ENCODE measurements at places on chromosomes 16 and 17.

DNA sequence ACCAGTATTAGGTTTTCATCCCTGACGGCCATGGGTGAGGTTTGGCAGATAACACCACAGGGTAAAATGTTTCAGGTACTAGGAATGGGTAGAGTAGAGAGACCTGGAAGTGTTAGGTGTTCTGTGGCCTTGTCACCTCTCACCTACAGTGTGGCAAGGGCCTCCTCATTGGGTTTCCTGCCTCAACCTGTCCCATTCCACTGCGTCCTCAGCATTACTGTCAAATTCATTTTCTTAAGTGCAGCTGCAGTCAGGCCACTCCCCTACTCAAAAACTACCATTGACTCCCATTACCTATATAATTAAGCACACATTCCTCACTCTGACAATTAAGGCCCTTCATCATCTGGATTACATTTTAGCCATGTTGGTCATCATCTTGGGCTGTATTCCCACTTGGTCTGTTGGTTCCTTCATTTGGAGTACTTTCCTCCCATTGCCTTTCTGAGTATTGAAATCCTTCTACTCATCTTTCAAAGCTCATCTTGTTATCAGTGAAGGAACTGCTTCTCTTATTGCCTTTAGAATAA, 64.5 kb downstream of the NUP88 start:
- peak overlapping the region; percentile 73 for H3K27ac ChIP-seq
- H3K4me3 ChIP-seq = no peak overlapping the region
- peaks cover 16% of the 10 kb centered on the region for H3K36me3 ChIP-seq
- H3K4me1 ChIP-seq = no peaks in the 10 kb centered on the region
- no peaks in the 10 kb centered on the region for H3K27me3 ChIP-seq

GRCh38 chr16:81641395-81642106, 137.5 kb upstream of the PLCG2 start:
- H3K4me3 ChIP-seq = no peak overlapping the region
- H3K4me1 ChIP-seq = no peaks in the 10 kb centered on the region
- no peak for DNase-seq

DNA sequence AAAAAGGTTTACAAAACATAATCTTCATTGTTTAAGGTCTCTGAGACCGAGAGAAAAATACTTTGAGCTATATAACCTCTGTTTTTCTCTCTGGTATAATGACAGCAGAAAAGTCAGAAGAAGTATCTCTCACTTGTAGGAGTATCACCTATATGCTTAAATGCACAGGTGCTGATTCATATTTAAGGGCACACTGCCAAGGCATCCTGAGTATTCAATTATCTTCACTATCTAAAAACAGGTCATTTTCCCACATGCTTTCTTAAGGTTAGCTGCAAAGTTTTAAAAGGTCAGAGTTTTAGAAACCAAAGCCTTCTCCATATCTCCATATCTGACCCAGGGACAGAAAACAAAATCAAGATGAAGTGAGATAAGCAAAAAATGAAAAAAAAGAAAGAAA, 99.3 kb upstream of the C17orf78 start:
- DNase-seq = no peak
- H3K27ac ChIP-seq = no peak overlapping the region
- no peak overlapping the region for H3K4me3 ChIP-seq
- H3K27me3 ChIP-seq = no peaks in the 10 kb centered on the region
- no peaks in the 10 kb centered on the region for H3K36me3 ChIP-seq
- H3K4me1 ChIP-seq = no peaks in the 10 kb centered on the region

DNA sequence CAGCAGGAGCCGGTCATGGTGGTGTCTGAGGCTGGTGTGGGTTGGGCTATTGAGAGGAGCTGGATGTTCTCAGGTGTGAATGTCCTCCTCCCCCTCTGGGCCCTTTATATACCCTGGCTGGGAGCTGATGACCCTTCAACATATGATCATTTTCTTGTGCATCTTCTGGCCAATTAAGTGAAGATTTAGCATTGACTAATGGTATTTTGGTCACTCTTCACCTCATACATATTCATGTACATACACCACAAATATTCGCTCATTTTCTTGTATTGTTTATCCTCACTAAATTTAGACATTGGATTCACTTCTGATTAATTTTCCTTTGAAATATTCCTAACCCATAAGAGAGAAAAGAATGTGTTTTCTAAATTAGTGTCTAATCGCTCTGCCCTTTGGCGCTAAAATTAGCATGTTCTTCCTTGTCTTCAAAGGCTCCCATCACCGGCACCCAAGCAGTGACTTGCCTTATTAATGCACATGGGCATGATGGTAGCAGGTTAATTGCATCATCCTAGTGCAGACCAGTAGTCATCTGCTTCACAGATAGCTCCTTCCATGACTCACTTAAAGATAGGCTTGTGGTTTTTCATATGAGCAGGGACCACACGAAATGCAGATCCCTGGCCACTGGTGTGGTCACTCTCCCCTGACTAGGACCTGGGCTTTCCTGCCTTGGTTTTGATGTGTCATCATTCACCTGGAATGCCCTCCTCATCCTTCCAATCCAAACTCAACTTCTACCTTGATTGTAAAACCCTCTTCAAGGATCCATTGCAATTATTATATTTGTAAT, at the start of gene KRTAP2-4:
Gene KRTAP2-4, minus strand, starts transcription at position 51 of the 796 bp plus-strand sequence. Its CDS starts 34 bp downstream, at position 17.
- H3K4me3 ChIP-seq = no peak within 1 kb of the TSS
- no peak within 1 kb of the TSS for H3K27ac ChIP-seq
- no peak for DNase-seq
- H3K27me3 ChIP-seq = no peaks in the 10 kb centered on the region
- H3K4me1 ChIP-seq = no peaks in the 10 kb centered on the region
- H3K36me3 ChIP-seq = no peaks in the 10 kb centered on the region

- no peaks in the 10 kb centered on the region for H3K27me3 ChIP-seq
These were observed 34.4 kb downstream of the WWP2 start for GRCh38 chr16:69796285-69797118.

DNA sequence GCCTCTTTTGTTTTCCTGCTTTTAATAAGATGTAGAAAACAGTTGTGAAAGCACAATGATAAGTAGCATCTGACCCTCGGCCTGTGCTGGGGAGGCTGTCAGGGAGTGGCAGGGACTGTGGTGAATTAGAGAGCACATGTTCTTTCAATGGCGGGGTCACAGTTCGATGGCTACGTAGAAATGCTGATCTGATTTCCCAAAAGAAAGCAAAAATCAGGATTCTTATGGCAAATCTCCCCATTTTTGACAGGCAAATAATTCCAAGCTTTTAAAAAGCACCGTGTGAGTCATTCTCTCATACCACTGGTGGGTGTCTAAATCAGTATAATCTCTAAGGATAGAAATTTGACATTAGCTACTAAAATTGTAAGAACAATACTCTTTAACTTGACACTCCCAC, 4.2 kb upstream of the MAPK7 start:
- no peak for DNase-seq
- H3K4me3 ChIP-seq = no peak overlapping the region
- no peaks in the 10 kb centered on the region for H3K27me3 ChIP-seq
- H3K27ac ChIP-seq = no peak overlapping the region
- no peaks in the 10 kb centered on the region for H3K36me3 ChIP-seq

- H3K4me1 ChIP-seq = peaks cover 5% of the 10 kb centered on the region
- H3K27me3 ChIP-seq = no peaks in the 10 kb centered on the region
- peak overlapping the region; percentile 67 for H3K27ac ChIP-seq
- H3K36me3 ChIP-seq = no peaks in the 10 kb centered on the region
These were observed 273.5 kb upstream of the IRX5 start for GRCh38 chr16:54657058-54657708.
